NB4 (cell line): ENCODE measurements at places on chromosomes 5 and 9.
A peak's percentile ranks its signal among the peaks of the same experiment; 100 is the strongest.

- no peak for DNase-seq
These were observed 2.0 kb upstream of the ROPN1L start for GRCh38 chr5:10439692-10440091.

DNA sequence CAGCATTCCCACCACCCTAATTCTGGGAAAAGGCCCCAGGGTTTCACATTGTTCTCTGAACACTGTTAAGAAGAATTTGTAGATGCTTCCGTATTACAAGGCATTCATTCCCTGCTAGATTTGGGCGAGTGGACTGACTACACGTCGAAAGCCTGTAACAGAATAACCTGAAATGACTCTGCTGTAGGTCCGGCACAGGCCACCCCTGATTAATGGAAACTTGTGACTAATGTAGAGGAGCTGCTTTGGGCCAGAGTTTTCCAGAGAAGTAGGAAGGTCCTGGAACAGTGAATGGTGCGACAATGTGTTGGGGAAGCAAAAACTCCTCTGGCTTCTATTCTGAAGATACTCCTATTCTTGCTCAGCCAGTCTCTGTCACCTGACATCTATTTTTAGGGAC is 87.6 kb downstream of the NR3C1 start:
- DNase-seq: no peak

DNA sequence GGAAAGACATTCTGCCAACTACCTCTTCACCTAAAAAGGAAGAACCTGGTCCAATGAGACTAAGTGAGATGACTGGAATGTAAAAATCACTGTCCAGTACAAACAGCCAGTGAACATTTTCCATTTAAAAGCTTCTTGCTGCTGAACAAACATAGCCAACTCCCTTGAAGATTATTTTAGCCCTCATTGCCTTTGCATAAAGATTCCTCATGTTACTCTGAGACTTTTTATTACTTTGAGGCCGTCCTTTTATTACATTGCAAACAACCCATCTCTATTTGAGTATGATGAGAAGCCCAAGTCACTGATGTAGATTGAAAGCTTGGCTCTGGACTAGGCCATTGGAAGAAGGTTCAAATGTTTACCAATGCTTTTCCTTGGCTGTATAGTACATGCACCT is 649.8 kb downstream of the CETN3 start:
- no peak for DNase-seq

DNA sequence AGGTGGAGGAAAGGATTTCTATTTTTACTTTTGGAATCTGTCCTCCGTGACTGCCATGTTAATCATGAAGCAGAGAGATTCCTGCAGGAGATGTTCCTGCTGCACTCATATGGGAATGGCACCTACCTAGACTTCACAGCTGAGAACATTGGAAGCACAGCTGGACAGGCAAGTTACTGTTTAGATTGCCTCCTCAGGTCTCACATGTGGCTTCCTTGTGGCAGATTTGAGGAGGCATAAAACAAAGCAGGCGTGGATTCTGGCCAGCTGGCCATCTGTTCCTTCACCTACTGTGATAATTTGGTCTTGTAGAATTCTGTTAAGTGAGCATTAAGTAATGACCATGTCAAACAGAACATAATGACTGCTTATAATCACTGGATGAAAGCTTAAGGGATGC is 193.4 kb downstream of the EDIL3 start:
- no peak for DNase-seq

DNA sequence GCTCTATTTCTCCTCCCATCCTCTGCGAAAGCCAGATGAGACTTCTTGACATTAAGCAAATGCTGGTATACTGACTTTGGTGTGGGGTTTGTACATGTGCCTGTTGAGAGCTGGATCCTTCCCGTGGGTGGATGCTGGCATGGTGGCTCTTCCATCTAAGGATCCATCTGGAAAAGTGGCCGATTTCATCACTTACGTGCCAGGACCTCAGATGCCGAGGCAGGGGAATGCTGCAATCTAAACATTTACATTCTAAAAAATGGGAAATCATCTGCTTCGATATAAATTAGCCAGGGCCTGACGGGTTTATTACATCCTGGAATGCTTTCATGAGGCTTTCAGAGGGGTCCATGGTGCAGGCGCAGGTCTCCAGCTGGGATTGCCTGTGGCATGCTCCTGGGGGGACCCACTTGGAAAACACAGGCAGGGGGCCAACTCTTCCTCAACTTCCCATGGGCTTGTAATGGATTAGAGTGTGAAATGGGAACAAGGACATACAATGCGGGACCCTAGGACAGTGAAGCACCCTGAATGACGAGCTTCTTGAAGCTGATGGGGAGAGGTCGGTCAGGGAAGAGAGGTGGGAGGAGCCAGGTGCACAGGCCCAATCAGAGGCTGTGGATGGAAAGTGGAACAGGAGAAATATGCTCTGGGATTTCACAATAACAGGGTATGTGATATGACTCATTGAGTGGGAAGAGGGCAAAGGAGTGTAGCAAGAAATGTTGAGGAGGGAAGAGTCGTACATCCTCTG is 105.5 kb upstream of the PITX1 start:
- DNase-seq: peak; percentile 87
